ENCODE measurements at places on chromosomes 3 and 15. TPM values are rescaled to one million over a fixed set of nuclear protein-coding genes. Genes with fewer than 3 reads are reported as not detected.

The P2RY13 gene
- total RNA-seq: not detected

The CALML4 gene
- 6.8 TPM for total RNA-seq

The RPL22L1 gene
- total RNA-seq: 186 TPM

GRCh38 chr3:62718011-62718410 is 157.2 kb downstream of the CADPS start:
- no peak for DNase-seq

DNA sequence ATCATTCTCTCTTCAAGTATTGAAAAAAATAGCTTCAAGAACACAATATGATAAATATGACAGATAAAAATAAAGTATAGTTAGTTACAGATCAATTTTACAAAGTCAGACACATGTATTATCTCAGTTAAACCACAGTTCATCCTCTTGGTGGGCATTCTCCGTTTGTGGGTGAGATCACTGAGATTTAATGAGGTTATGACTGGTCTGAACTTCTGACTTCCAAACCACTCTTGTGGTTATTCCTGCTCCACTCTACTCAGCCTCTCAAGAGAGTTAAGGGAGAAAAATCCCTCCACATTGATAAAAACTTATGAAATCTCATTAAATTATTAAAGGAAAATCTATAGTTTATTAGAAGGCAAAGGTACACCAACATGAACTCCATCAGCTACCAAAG is 229.9 kb upstream of the LRTM1 start:
- DNase-seq: no peak

DNA sequence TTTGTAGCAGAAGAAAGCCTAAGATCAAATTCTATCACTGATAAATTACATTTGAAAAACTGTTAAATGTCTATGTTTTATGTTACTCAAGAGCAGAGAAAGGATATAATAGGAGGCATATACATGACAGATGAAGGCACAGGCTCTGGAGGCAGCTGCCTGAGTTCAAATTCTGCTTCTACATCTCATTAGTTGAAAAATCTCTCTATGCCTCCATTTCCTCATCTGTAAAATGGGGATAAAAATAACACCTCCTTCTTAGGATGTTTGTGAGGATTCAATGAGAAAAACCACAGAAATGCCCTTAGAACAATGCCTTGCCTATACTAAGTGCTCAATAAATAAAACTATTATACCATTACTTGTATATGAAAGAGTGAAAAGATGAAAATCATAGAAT is 21.0 kb downstream of the TP53BP1 start:
- no peak for DNase-seq

The POU1F1 gene
- not detected for total RNA-seq

- no peak for DNase-seq
Measured at GRCh38 chr3:47113669-47114365, 50.1 kb downstream of the SETD2 start.

- DNase-seq: no peak
Measured at GRCh38 chr3:125147491-125147820, 65.1 kb downstream of the SLC12A8 start.
